A549 treated with GW870086 at 1 μM for 4 hours (cell line): ENCODE measurements at places on chromosomes 1 and 21. TPM values are rescaled to one million over a fixed set of nuclear protein-coding genes. Genes with fewer than 3 reads are reported as not detected.

APOBEC4 gene
- total RNA-seq: not detected in 5 replicates

RBM11 gene
- not detected in 5 replicates for total RNA-seq

C1QB gene
- not detected in 5 replicates for total RNA-seq

SH2D1B gene
- total RNA-seq: 0.10 to 0.15 TPM (median 0.10 TPM) in 5 replicates

LCE6A gene
- not detected in 5 replicates for total RNA-seq

NBPF4 gene
- total RNA-seq: 0.05 to 0.14 TPM (median 0.14 TPM) in 3 of 5 replicates, not detected in the others

CCDC18 gene
- 4.9 to 6.4 TPM (median 5.3 TPM) in 5 replicates for total RNA-seq

TMEM81 gene
- total RNA-seq: 2.0 to 2.6 TPM (median 2.3 TPM) in 5 replicates

FMO2 gene
- not detected in 5 replicates for total RNA-seq

PGBD5 gene
- total RNA-seq: 0.35 to 0.66 TPM (median 0.42 TPM) in 5 replicates

FBXO42 gene
- 7.4 to 9.7 TPM (median 8.8 TPM) in 5 replicates for total RNA-seq

SPRR5 gene
- not detected in 5 replicates for total RNA-seq

RNF2 gene
- 17.8 to 20.1 TPM (median 18.9 TPM) in 5 replicates for total RNA-seq

SEC16B gene
- 0.62 to 0.86 TPM (median 0.75 TPM) in 5 replicates for total RNA-seq

LRRN2 gene
- total RNA-seq: 10.6 to 14.3 TPM (median 11.8 TPM) in 5 replicates

VANGL2 gene
- total RNA-seq: 0.69 to 1.0 TPM (median 0.84 TPM) in 5 replicates

ELAPOR1 gene
- 0.38 to 1.1 TPM (median 0.44 TPM) in 5 replicates for total RNA-seq

VASH2 gene
- total RNA-seq: 2.6 to 4.7 TPM (median 3.6 TPM) in 5 replicates

C1orf94 gene
- 0.07 TPM in 1 of 5 replicates, not detected in the others for total RNA-seq

C1orf210 gene
- not detected in 5 replicates for total RNA-seq

TBX15 gene
- total RNA-seq: 0.07 to 0.08 TPM in 2 of 5 replicates, not detected in the others

CLEC20A gene
- not detected in 5 replicates for total RNA-seq

LRP8 gene
- 31.8 to 43.7 TPM (median 38.7 TPM) in 5 replicates for total RNA-seq

EXO5 gene
- total RNA-seq: 3.4 to 4.0 TPM (median 3.8 TPM) in 5 replicates

ACTN2 gene
- total RNA-seq: 0.03 to 0.20 TPM (median 0.09 TPM) in 4 of 5 replicates, not detected in the other

NBPF19 gene
- 4.8 to 6.5 TPM (median 5.2 TPM) in 5 replicates for total RNA-seq

CATSPER4 gene
- total RNA-seq: not detected in 5 replicates

DIO1 gene
- 0.09 to 0.16 TPM in 2 of 5 replicates, not detected in the others for total RNA-seq

VHLL gene
- not detected in 5 replicates for total RNA-seq

SERPINC1 gene
- 0.11 to 0.16 TPM (median 0.13 TPM) in 3 of 5 replicates, not detected in the others for total RNA-seq

OR2L8 gene
- not detected in 5 replicates for total RNA-seq

NHLH1 gene
- total RNA-seq: 0.30 to 0.51 TPM (median 0.38 TPM) in 5 replicates

C1orf226 gene
- total RNA-seq: 0.48 to 1.3 TPM (median 0.77 TPM) in 5 replicates

PRDM16 gene
- total RNA-seq: 0.09 to 0.40 TPM (median 0.17 TPM) in 5 replicates

OR2L13 gene
- total RNA-seq: not detected in 5 replicates

CFHR4 gene
- not detected in 5 replicates for total RNA-seq

NES gene
- total RNA-seq: 1.1 to 1.4 TPM (median 1.2 TPM) in 5 replicates

KRTAP10-5 gene
- not detected in 5 replicates for total RNA-seq

FAM229A gene
- total RNA-seq: 2.7 to 4.6 TPM (median 3.3 TPM) in 5 replicates

NPPB gene
- 0.24 TPM in 1 of 5 replicates, not detected in the others for total RNA-seq

IFFO2 gene
- total RNA-seq: 6.3 to 9.4 TPM (median 8.9 TPM) in 5 replicates

DPT gene
- not detected in 5 replicates for total RNA-seq

SGIP1 gene
- not detected in 5 replicates for total RNA-seq

CELA3B gene
- total RNA-seq: not detected in 5 replicates

WNT9A gene
- 6.1 to 8.5 TPM (median 7.8 TPM) in 5 replicates for total RNA-seq

ARMH1 gene
- 0.38 to 1.1 TPM (median 0.54 TPM) in 5 replicates for total RNA-seq

RGSL1 gene
- not detected in 5 replicates for total RNA-seq

DNALI1 gene
- 0.05 to 0.38 TPM (median 0.05 TPM) in 3 of 5 replicates, not detected in the others for total RNA-seq

EPHA2 gene
- total RNA-seq: 113 to 159 TPM (median 149 TPM) in 5 replicates

FAM3B gene
- not detected in 5 replicates for total RNA-seq

GNAT2 gene
- 0.14 to 0.26 TPM in 2 of 5 replicates, not detected in the others for total RNA-seq

S100A8 gene
- not detected in 5 replicates for total RNA-seq
